Stimulated activated CD8-positive, alpha-beta memory T cell treated with anti-CD3 and anti-CD28 coated beads, Interleukin-2, amount 100 ng/mL, for 48 hours (primary cell): ENCODE measurements at places on chromosomes 3 and 15.

DNA sequence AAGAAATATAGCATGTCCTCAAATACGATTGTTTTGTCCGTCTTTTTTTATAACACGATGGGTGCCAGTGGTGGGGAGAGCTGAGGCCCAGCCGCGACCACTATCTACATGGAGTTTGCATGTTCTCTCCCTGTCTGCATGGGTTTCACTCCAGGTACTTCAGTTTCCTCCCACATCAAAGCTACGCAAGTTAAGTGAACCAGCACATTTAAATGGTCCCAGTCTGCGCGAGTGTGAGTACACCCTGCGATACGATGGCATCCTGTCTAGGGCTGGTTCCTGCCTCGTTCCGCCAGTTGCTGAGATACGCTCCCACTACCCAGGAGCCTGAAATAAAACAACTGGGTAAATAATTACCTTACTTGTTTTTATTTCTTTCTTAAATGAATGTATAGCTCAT, 40.6 kb downstream of the ATP13A3 start:
- DNase-seq: no peak

DNA sequence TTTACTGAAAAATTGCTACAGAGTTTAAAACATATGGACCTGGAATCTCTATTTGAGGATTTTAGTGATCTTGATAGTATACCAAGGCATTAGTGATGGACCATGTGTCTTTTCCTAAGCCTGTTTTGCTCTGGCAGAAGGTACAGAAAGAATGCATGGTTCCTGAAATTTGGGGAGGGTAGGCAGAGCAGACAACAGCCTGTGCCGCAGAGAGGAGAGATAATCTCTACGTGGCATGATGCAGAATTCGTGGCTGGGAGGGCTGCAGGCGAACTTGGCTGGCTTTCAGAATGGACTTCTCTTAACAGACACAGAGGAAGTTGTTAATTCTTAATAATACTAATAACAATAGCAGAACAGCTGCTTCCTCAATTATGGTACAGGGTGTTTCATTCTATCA, 137.5 kb upstream of the FOXB1 start:
- no peak for DNase-seq

GRCh38 chr15:32879980-32880379, 162.2 kb downstream of the GREM1 start:
- DNase-seq: no peak

- no peak for DNase-seq
Measured at GRCh38 chr3:122414391-122414790, 1.5 kb downstream of the WDR5B start.

GRCh38 chr3:112845772-112846171, 892 bp downstream of the CD200R1L start:
- DNase-seq: no peak

DNA sequence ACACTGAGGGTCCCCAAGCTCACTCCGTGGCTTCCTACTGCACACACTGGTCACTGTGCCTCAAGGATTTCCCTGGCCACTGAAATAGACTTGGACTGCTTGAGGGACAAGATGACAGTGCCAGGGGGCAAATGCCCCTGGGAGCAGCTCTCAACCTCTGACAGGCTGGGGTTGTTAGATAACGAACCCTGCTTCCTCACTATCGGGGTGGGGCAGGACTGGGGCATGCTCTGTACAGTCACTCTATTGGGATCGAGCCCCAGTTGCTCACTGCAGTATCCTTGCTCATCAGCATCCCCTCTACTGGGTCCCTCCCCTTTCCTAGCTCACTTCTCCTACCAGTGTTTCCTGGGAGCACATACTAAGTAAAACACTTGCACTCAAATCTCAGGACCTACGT, 610.8 kb downstream of the NTRK3 start:
- DNase-seq: no peak

GRCh38 chr3:171976526-171976925, 62.9 kb upstream of the FNDC3B start:
- no peak for DNase-seq

GRCh38 chr3:14725564-14726440, 50.9 kb downstream of the C3orf20 start:
- no peak for DNase-seq

DNA sequence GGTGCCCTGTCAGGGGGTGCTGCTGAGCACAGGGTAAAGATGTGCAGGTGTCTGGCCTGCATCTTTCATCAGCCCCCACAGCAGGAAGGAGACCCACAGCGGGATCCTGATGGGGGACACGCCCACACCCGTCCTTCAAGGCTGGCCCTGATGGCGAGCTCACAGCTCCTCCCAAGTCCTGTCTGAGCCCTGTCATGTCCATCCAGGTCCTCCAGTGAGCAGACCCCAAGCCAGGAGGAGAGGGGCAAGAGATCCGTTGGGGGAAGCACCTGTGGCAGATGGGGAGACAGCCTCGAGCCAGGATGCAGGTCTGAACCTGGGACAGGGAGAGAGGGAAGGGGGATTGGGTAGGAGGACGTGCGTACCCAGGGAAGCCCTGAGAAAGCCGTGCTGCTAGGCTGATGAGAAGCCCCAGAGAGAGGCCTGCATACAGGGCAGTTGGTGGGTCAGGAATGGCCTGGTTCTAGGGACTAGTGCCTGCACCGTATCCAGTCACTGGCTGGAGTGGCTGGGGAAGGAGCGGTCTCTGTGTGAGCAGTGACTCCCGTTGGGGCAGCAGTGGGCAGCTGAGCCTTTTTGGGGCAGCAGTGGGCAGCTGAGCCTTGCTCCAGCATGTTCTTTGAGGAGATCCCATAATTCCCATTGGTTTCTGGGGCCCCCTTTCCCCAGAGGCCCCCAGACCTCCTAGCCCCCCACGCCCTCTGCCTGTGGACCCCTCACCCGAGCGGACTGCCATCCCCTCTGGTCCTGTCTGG, 133.3 kb upstream of the MEF2A start:
- no peak for DNase-seq

DNA sequence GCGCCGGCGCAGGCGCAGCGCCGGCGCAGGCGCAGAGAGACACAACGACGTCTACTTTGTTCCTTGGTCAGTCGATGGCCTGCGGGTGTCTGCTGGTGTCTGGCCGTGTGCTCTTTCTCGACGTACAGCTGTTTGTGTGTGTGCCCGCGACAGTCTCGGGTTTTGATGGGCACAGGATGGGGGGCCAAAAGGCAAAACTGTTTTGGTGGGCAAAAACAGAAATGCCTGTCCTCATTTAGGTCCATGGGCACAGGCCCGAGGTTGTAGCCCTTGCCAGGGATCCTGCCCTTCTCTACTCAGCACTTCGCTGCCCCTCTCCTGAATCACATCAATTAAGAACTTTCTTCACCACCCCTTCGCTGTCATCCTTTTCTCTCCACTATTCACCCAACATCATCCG, 184.8 kb upstream of the CHL1 start:
- DNase-seq: no peak

DNA sequence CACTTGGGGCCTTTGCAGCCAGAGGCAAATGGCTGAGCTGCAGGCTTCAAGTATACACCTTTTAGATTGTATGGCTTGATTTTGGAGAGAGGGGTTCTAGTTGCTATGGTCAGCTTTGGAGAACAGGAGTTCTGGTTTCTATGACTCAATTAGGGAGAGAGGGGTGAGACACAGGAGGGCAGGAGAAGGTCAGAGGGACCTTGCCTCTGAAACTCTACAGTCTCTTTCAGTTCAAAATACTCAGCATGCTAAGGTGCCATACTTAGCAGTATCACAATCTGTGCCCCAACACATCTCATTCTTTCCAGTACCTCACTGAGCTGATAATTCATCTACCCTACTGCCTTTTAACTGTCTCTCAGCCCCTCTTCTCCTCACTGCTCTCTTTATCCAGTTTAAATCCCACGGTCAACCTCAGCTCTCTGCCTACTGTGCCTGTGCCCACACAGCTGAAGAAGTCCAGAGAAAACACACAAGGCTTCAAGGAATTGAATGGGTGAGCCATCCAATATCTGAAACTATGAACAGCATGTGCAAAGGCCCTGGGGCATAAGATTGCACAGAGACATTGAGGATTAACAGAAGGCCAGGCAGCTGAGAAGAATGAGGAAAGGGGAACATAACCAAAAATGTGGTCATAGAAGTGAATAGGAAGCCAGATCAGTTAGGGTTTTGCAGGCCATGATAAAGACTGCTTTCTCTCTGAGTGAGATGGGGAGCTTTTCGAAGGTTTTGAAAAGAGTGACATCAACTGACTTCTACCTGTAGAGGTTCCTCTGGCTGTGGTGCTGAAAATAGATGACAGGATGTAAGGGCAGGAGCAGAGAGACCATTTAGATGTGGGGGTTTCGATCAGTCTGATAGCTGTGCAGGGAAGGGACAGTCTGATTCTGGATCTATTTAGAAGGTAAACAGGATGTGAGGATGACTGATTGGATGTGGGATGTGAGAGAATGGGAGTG, 54.5 kb upstream of the C3orf80 start:
- no peak for DNase-seq

DNA sequence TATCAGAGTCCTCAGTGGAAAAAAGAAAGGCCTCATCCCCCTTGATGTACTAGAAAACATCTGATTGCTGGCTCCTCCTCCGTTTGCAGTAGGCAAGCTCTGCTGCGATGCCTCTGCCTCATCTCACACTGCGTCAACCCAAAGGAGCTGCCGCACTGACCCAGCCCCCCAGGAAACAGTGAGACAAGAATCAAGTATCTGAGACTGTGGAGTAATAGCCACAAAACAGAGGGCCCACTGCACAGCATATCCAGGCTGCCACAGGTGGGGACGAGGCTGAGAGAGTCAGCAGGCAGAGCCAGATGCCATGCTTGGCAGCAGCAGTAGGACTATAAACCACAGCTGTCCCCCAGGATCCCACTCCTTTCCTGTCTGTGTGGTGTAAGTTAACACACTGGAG, 165.9 kb downstream of the STAC start:
- DNase-seq: no peak

GRCh38 chr3:138271189-138271794, 58.4 kb downstream of the NME9 start:
- DNase-seq: no peak

DNA sequence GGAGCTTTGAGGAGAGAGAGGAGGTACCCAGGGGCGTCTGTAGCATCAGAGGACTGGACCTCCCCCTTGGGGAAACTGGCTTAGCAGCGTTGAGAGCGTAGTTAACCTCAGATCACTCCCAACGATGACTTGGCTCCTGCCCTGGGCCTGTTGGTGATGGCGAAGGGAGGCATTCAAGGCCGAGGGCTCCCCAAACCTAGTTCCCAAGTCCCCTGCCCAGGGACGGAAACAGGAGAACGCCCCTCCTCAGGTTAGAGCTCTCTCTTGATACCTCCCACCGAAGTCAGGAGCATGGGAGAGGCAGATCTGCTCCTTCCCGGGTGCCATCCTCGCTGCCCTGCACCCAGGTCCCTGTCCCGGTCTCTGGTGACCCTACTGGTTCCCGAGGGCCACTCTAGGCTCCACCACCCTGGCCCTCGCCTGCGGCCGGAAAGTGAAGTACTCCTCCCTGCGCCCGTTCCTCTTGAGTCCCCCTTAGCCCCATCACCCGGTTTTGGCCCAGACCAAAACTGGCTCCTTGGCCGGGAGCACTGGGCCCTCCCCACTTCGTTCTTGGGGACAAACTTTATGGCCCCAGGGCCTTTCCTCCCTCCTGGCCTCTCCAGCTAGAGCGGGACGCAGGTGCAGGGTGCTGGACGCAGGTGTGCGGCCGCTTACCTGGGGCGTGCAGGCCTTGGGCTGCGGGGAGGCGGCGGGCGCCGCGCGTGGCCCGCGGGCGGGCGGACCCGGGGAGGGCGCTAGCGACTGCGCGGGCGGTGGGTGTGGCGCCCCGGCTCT, 2.6 kb upstream of the SKOR1 start:
- DNase-seq: no peak

DNA sequence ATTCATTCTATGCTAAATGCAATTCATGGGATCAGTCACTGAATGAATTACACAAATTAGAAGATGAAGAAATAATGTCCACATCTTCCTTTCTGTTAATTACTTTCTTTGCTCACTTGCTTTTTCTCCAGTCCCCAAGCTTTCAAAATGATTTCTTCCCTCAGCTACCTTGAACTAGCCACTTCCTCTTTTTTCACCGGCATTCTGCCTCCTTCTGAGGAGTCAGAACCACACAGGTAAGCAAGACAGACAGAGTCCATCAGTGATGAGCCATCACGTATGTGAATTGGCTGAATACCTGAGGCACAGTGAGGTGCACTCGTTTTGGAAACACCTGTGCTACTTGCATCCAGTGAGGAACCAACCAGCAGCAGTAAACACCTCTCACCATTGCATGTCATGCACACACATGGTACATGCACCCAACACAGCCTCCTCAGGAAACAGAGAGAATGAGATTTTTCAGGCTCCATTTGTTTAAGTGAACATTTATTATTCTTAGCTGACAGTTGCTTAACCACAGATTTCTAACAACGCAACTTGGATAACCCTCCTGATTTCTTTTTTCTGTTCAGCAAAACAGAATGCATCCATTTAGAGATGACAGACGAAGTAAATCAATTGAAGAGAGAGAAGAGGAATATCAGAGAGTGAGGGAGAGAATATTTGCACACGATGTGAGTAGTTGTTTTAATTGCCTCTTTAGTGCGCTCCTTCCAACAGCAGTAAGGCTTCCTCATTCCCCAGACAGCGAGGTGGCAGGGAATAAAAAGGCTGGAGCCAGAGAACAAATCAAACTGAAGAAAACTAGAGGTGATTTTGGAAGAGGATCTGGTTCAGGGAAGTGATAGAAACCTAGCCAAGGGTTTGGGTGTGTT, 69.3 kb downstream of the ARPP21 start:
- DNase-seq: no peak

DNA sequence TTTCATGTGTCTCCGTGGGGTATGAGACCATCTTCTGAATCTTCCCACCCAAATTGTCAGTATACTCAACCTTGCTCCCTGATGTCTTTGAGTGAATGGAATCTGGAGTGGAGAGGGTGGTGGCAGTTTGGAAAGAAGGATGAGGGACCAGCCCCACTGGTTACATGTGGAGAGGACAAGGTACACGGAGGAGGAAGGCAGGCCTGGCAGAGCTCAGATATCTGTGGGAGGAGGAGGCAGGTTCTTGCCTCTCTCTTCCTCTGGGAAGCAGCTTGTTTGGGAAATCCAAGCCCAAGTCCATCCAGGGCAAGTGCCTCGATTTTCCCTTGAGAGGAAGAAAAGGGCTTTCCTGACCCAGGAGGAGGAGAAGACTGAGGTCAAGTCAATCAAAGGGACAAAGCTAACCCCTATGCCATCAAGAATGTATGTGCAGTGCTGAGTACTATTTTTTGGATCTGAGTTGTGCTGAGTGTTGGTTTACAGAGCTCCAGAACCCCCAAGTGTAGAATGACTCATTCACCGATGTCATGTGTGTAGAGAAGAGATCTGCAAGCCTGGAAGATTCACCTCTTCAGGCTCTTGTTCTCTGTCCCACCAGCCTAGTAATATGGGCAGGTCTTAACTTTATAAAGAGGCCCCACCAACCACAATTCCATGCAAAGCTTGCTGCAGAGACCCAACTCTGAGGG, 19.8 kb upstream of the LOXL1 start:
- no peak for DNase-seq

DNA sequence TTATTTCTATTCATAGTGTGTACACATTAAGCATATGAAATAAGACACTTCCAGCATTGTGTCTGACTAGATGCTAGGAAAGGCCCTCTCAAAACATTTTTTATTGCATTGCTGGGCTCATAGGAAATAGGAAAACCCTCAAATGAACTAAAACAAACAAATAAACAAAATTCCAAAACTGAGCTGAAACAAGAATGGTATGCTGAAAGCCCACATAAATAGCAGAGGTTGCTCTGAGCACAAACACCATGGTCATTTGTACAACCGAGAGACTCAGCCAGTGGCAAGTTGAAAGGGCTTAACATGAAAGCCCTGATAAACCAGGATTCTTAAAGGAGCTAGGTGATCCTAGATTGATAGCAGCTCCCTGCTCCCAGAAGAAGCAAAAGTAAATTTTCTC, 310.0 kb upstream of the WNT5A start:
- no peak for DNase-seq
